ENCODE measurements at places on chromosomes 11 and 22.
A peak's percentile ranks its signal among the peaks of the same experiment; 100 is the strongest.

DNA sequence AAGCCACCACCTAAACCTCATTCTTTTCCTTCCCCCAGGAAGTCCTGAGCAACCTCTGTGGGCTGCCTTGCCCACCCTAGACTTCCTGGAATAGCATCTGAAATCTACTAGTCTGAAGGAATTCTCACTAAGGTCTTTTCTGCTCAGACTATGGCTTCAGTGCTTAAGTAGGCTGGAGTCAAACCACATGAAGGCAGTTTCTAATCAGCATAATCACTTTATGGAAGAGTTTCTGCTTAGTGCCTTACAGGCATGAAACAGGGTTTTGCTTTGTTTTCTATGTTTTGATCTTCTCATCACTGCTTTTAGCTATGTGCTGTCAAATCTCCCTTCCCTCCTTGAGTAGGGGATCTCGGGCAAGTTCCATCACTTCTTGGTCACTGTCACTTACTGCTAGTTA, 117.7 kb downstream of the WT1 start:
- DNase-seq = no peak

GRCh38 chr11:77071077-77071476, 4.3 kb downstream of the CAPN5 start:
- no peak for DNase-seq

GRCh38 chr11:62805961-62806441, 761 bp upstream of the NXF1 start:
- DNase-seq = no peak

DNA sequence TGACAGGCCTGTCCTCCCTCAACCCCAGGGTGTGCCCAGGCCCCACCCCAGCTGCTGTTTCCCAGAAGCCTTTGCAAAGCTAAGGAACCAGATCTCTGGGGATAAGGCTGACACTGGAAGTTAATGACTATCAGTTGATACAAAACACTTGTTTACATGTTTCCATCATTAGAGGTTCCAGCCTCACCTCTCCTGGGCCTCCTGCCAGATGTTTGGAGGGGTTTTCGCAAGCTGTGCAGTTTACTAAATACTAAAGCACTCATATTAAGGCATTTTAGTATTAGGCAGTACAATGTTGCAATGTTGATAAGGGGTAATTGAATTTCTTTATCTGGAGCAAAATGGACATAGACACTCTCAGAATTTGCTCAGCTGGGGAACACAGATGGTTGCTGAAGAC, 218.7 kb downstream of the INSC start:
- no peak for DNase-seq

GRCh38 chr11:64713016-64713707, 9.8 kb downstream of the NRXN2 start:
- no peak for DNase-seq

- DNase-seq = no peak
Observed at GRCh38 chr11:108959874-108960273, 295.0 kb downstream of the DDX10 start.

DNA sequence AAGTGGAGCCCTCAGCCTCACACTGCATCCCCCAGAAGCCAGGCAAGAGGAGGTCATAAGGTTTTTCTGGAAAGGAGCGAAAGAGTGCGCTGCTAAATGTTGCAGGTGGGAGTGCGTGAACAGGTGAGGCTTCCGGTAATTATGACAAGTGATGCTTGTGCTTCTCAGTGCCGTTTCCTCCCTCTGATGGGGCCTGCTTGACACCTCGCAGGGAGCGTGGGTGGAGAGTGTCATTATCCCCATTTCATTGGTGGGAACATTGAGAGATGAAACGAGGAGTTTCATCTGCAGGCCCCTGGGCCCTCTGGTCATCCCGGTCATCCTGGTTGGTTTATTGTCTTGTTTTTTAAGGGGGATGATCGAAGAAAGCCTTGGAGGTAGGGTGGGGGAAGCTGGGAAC, 57.5 kb downstream of the BCR start:
- DNase-seq = no peak

GRCh38 chr11:88280673-88281316, 56.7 kb downstream of the CTSC start:
- no peak for DNase-seq

GRCh38 chr11:105449100-105449734, 160.7 kb upstream of the GRIA4 start:
- DNase-seq = no peak

- DNase-seq = no peak
Observed at GRCh38 chr22:34858066-34858465, 207.9 kb upstream of the ISX start.

- DNase-seq = peak; percentile 52
Observed at GRCh38 chr11:75349521-75350116, 1.8 kb downstream of the ARRB1 start.

DNA sequence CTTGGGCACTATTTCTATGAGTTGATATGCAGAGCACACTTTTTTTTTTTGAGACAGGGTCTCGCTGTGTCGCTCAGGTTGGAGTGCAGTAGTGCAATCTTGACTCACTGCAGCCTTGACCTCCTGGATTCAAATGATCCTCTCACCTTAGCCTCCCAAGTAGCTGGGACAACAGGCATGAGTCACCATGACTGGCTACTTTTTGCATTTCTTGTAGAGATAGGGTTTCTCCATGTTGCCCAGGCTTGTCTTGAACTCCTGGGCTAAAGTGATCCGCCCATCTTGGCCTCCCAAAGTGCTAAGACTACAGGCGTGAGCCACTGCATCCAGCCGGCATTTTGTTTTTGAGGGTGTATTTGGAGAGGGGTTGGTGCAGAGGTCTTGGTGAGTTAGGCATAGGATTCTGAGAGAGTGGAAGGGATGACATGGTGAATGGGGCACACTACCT, 29.9 kb upstream of the MTCH2 start:
- no peak for DNase-seq

- DNase-seq = no peak
Observed at GRCh38 chr11:108496643-108497256, 1.4 kb downstream of the POGLUT3 start.

- no peak for DNase-seq
Observed at GRCh38 chr11:17978553-17979287, 34.1 kb downstream of the SERGEF start.

DNA sequence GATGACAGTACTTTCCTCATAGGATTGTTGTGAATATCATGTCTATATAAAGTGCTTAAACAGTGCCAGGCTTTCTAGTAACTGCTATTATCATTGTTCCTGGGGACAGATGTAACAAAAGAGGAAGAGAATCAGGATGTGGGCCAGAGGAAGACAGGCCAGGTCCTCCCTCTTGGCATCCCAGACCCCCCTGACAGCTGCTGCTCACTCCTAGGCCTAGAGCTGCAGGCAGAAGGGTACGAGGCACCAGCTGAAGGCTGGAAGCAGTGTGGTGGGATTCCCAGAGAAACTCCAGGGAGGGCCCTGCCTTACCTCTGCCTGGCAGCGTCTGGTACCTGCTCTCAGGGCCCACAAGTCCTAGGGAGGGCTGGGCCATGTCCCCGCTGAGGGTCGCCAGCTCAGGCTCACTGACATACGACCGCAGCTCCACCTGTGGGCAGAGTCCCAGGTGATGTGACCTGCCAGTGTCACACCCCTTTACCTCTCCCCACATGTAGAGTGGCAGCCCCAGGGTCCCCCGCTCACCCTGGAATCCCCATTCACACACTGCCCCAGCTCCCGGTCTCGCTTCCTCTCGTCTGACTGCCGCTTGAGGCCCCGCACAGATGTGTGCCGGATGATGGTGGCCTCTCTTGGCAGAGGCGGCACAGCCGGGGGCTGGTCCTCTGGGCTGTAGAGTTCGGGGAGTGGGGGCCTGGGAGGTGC, 52.2 kb downstream of the C11orf58 start:
- DNase-seq = no peak

DNA sequence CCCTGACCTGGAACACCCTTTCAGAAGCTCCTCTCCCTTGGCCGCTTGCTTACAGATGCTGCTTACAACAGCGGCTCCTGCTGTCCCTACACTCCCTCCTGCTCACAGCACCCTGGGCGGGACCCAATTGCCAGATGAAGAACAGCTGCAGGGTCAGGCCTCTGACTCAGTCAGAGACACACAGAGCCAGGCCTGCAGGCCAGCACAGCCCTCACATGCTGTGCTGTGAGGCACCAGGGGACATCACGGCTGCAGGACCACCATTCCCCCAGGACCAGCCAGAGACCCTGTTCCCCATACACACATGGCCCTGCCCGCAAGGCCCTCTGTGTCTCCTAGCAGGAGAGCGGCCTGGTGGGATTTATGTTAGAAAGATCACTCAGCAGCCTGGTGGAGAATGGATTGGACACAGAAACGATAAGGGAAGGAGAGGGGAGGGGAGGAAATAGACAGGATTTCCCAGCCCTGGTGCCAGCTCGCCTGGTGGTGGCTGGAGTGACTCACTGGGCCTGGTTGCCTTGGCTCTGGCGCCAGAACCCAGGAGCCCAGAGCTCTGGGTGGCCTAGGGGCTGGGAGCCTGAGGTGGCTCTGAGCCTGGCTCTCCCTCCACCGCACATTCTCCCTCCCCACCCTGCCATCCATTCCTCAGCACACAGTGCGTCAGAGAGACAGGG, 6.7 kb downstream of the CAPN5 start:
- peak; percentile 87 for DNase-seq

DNA sequence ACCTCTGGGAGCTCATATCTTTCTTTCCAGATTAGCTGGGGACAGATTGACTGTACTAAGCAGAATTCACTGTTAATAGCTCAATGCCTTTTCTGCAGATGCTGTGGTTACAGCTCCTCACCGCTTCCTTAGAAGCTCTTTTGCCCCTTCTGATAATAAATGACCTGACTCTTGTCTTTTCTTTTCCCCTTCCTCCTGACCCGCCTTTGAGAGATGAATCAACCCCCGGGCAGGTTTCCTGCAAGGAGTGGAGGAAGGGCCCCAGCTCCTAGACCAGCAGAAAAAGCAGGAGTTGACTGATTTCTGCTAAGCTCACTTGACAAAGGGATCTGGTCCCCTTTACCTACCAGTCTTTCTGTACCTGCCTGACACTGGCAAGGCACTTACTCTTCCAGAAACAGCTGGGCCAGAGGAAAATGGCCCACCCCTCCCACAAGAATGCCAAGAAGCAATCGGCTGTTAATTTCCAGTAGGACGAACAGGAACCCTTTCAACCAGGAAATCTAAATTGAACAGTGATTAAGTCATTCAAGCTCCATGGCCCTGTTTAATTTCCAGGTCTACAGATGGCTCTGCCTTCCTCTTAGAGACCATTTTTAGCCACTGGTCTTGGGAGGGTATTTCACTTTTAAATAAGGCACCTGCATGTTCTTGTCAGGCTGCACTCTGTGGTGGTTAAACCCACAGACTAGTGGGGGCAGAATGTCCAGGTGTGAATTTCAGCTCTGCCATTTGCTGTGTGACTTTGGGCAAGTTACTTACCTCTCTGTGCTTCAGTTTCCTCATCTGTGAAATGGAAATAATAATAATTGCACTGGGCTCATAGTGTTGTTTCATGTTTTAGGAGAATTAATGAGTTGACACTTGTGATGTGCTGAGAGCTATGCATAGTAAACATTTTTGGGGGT, 67.5 kb downstream of the PRR5L start:
- no peak for DNase-seq

GRCh38 chr11:115244758-115245157, 259.5 kb downstream of the CADM1 start:
- no peak for DNase-seq

DNA sequence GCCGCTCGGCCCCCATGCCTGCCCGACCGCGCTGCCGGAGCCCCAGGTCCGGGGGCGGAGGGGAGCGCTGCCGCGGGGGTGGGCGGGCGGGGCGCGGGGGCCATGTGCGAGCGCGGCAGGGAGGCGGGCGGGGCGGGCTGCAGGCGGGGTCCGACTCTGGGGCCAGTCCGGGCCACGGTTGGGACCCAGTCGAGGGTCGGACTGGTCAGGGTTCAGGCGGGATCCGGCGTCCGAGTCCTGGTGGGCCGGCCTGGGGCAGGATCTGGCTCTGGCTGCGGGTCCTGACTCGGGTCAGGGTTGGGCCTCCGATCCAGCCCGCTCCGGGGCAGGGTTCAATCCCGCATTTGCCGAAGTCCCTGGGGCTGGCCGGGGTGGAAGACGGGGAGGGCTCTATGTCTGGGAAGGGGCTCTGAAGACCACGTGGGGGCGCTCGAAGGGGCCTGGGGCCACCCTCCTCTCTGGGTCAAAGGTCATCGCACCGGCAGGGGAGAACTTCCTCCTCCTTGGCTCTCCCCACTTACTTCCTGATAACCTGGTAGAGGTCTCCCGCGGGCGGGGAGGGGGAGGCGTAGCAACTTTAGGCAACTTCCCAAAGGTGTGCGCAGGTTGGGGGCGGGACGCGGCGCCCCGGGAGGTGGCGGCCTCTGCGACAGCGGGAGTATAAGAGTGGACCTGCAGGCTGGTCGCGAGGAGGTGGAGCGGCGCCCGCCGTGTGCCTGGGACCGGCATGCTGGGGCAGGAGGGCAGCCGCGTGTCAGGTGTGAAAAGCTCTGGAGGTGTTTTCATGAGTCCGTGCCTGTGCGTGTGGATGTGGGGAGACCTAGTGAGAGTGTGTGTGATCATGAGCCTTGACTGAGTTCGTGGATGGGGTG, 603 bp downstream of the ESRRA start:
- peak; percentile 90 for DNase-seq

DNA sequence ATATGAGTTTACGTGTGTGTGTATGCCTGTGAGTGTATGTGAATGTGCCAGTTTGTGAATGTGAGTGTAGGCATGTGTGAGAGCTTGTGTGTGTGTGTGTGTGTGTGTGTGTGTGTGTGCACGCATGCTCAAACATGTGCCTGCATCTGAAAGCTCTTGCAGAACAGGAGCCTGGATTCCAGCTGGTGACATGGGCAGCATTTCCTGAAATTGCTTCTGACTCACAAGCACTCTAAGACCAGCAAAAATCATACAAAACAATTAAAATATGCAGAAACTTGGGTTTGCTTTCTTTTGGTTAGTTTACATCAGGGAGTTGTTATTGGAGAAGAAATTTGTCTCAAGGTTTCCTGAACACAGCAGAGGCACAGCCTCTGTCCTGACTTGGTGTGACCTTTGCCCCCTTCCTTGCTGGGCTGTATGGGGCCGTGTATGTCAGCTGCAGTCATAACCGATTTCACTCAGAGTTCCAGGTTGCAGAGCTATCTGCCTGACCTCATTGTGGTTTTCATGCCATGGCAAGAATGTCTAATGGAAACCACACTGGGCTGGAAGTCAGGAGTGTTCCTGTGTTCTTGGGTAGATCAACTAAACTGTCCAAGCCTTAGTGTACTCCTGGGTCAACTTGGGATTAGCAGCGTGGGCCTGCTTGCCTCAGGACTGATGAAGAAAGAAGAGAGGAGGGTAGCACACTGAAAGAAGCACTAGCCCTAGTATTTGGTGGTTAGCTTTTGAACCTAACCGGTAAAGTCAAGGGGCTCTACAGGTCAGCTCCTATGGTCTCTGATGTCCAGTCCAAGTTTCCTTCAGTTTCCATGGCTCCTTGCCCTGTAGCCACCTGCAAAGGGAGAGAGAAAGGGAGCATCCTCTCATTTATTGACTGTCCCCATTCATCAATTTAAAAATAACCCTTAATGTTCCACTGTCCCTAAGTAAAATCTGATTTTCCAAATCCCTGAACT, 143.7 kb downstream of the SNX19 start:
- peak; percentile 17 for DNase-seq

Measured in left colon (tissue), 2 donors.